Occipital lobe (tissue), 3 donors: ENCODE measurements at places on chromosomes 5 and 9.

- DNase-seq, result no peak
Measured at GRCh38 chr9:88307136-88307535, 81.1 kb upstream of the SPIN1 start.

DNA sequence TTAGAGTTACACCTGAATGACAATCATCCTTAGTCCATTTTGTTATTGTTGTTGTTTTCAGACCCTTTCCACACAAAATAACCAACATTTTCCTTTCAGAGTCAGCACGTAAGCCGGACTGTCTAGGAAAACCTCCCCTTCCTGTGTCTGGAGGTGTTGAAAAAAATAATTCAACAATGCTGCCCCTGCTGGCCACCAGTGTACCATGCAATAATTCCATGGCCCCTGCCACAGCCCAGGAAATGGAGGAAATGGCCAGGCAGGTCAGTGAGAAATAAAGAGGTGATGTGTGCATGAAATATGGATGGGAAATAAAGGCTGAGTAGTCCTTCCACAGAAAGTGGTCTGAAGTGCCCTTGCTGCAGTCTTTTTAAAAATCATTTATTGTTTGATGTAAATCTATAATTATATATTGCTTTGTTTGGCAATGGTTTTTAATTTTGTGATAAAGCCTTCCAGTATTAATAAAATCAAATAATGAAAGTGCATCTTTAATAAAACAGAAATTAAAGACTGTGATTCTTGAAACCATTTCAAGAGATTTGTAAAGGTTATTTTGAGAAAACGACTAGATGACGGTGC lies 152.8 kb upstream of the PAPPA start:
- no peak for DNase-seq

- DNase-seq, result peak; percentile 40
Measured at GRCh38 chr5:172887692-172888091, 53.6 kb downstream of the ERGIC1 start.

- no peak for DNase-seq
Measured at GRCh38 chr5:133527311-133527710, 85.0 kb downstream of the FSTL4 start.

DNA sequence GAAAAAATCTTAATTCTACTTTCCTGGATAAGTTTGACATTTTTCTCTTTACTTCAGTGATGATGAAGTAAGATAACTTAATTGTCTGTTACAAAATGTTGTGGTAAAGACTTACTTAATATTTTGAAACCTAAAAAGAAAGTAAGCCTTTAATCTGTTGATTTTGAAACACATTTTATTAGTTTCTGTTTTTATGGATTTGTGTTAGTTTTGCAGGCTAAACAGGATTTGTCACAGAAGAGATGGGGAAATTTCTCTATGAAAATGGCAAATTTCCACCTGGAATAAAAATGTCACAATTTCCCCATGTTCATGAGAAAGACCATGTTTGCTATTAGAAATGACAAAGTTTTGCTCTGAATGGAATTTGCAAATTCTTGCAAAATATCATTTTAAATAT lies 237.1 kb downstream of the RFX3 start:
- DNase-seq, result no peak

DNA sequence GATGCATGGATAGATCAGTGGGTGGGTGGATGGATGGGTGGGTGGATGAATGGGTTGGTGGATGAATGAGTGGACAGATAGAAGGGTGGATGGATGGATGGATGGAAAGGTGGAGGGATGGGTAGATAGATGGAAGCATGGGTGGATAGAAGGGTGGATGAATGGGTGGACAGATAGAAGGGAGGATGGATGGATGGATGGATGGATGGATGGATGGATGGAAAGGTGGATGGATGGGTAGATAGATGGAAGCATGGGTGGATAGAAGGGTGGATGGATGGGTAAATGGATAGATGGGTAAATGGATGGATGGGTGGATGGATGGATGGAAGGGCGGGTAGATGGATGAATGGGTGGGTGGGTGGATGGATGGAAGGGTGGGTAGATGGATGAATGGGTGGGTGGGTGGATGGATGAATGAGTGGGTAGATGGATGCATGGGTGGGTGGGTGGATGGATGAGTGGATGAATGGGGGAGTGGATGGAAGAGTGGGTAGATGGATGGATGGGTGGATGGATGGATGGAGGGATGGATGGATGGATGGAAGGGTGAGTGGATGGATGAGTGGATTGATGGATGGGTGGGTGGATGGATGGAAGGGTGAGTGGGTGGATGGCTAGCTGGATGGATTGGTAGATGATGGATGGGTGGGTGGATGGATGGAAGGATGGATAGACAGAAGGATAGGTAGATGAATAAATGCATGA lies 87.7 kb upstream of the ASS1 start:
- no peak for DNase-seq

- DNase-seq, result no peak
Measured at GRCh38 chr9:126148994-126149393, 177.6 kb upstream of the MVB12B start.

DNA sequence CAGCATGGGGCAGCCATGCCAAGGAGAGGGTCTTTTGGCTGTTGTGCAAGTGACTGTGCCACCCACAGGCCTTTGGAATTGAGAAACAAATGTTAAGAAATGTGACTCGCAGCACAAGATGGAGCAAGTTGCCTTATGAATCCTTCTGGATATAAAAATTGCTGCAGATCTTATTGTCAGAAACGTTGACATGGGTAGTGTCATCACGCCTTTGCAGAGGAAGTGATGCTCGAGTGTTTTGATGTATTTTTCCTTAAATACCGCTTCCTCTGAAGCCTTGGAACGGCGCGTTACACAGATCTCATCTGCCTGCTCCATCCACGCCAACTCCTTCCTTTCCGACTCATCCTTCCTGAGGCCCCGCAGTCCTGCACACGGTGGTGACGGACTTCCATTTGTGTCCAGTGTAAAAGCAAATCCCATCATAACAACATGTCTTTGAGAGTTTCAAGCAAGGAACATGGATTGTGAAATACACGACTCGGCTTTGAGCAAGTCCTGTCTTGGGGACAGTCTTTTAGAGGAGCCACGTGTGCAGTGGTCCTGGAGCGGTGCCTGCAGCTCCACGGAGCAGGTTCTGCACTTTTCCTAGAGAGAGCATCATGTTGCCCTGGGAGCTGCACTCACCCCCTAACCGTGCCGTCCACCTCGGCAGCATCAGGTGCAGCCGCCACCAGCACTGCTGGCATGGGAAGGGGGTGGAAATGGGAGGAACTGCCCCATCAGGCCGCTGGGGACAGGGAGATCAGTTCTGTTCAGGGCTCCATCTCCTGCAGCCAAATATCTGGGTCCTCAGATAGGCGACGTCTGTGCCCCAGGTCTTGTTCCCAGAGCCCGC lies 15.1 kb downstream of the ROPN1L start:
- peak; percentile 70 for DNase-seq

DNA sequence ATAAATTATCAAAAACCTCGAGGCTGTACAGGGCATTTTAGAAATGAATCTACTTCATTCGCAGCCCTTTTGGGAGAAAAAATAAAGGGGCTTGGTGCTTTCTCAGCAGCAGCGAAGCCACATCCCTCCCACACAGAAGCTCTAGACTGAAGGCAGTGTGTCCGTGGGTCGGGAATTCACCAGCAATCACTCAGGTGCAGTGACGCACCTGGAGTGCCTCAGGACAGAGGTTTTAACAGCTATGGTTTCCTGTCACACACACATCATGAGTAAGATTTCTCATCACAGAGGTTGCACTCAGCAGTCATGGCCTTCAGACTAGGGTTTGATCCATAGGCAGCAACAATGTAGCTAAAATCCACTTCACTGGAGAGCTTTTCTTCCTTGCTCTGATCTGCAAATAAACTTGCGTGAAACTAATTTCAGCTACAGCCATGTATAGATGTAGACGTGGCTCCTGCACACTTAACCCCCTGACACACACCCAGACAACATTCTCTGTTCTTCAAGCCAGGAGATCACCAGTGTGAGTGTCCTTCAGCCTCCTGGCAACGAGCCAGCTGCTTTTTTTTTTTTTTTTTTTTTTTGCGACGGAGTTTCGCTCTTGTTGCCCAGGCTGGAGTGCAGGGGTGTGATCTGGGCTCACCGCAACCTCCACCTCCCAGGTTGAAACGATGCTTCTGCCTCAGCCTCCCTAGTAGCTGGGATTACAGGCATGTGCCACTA lies 34.8 kb downstream of the DYNC2I2 start:
- DNase-seq, result no peak

DNA sequence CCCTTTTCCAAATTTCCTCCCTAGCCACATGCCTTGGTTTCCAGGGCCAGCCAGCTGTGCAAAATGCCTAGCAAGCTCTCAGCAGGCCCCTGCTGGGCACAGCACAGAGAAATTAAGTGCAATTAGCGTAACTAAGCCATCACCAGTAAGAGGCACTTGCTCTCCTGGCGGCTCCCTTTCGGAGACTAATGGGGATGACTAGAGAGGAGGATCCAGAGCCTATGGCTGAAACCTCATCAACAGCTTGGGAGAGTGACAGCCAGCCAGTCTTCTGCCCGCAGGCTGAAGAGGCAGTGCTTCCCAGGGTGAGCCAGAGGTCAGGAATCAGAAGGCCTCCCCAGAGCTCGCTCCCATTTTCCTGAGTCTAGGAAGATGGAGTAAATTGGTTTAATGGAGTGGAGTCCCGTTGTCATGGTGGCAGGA lies 108.4 kb downstream of the KCNIP1 start:
- DNase-seq, result no peak

DNA sequence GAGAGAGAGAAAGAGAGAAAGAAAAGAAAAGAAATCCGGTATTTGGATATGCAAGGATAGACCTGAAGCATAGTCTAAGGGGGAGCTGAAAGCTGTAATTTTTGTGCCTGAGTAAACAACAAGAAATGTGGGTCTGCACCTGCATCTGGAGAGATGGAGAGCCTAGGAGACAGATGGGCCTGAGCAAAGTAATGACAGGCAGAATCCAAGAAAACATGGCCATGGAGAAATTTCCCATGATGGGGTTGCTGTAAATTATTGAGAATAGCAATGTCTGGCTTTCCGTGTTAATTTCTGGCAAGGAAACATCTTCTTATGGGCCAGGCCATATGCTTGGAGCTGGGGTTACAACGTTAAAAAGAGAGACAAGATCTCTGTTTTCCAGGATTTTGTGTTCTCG lies 40.2 kb downstream of the YIPF5 start:
- no peak for DNase-seq
